Dermis microvascular lymphatic vessel endothelial cell (primary cell): ENCODE measurements at places on chromosomes 6 and 20. TPM values are rescaled to one million over a fixed set of nuclear protein-coding genes. Genes with fewer than 3 reads are reported as not detected.
A peak's percentile ranks its signal among the peaks of the same experiment; 100 is the strongest.

- DNase-seq = no peak
Measured at GRCh38 chr6:42007286-42008137, 42.8 kb upstream of the TAF8 start.

GRCh38 chr6:6751266-6751596 lies 162.7 kb downstream of the LY86 start:
- DNase-seq = no peak

DNA sequence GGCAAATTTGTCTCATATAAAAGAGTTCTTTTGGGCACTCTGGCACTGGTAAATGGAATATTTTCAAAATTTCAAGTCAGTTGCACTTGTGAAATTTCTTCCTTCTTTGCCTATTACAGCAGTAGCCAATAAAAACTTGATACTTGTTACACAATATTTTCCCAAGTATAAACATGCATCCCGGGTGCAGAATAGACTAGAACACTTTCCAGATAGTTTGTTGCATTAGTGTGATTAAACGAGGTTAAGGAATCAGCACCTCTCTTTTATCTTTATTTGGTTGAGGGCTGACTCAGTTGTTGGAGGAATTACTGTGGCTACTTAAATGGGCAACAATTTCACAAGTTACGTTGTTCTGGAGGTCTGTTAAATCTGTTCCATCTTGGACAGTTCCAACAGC lies 467.5 kb downstream of the CDKAL1 start:
- DNase-seq = no peak

DNA sequence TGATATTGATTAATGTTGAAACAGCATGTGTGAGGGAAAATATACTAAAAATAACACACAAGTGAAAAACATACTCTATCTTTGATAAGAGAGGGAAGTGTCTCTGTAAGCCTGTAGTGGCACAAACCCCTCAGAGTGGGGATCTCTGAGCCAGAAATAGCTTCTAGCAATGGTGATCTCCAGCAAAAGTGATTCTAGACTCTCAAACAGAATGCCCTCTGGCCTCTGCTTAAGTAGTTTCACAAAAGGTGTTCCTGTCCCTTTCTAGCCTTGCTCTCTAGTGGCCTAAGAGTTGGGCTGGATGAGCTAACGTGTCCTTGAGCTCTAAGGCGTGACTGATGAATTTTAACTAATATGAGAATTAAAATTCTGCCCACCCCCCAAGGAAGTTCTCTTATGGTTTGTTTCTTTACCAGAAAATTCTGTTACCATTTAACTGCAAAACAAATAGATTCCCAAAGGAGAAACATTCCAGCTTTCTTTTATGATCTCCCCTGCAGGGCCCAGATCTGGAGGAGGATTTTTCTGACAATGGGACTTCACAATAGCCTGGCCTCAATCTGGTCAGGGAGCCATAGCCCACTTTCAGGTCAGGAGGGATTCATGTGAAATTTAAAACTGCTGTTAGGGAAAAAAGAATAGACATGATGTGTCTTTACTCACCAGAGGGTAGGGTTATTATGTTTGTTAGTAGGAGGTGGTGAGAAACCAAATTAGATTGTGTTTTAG lies 182.5 kb upstream of the LAMP5 start:
- no peak for DNase-seq

DNA sequence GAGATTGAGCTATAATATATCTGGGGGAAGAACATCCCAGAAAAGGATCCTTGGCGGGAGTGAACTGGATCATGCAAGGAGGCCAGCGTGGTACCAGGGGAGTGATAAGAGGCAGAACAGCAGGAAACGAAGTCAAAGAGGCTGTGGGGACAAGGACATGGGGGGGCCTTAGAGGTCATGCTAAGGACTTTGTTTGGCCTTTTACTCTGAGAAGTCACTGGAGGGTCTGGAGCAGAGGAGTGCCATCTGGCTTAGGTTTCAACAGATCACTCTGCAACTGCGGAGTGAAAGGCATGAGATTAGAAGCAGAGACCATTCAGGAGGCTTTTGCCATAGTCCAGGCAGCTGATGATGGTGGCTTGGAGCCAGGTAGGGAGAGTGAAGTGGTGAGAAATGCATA lies 24.3 kb downstream of the MRAP2 start:
- DNase-seq = no peak

- no peak for DNase-seq
Measured at GRCh38 chr20:19903168-19903811, 113.9 kb upstream of the NAA20 start.

GRCh38 chr6:41280381-41281057 lies 6.0 kb downstream of the TREM1 start:
- no peak for DNase-seq

GRCh38 chr6:137361701-137362100 lies 132.5 kb downstream of the OLIG3 start:
- no peak for DNase-seq

GRCh38 chr20:49186535-49187329 lies 1.4 kb downstream of the STAU1 start:
- DNase-seq = no peak

DNA sequence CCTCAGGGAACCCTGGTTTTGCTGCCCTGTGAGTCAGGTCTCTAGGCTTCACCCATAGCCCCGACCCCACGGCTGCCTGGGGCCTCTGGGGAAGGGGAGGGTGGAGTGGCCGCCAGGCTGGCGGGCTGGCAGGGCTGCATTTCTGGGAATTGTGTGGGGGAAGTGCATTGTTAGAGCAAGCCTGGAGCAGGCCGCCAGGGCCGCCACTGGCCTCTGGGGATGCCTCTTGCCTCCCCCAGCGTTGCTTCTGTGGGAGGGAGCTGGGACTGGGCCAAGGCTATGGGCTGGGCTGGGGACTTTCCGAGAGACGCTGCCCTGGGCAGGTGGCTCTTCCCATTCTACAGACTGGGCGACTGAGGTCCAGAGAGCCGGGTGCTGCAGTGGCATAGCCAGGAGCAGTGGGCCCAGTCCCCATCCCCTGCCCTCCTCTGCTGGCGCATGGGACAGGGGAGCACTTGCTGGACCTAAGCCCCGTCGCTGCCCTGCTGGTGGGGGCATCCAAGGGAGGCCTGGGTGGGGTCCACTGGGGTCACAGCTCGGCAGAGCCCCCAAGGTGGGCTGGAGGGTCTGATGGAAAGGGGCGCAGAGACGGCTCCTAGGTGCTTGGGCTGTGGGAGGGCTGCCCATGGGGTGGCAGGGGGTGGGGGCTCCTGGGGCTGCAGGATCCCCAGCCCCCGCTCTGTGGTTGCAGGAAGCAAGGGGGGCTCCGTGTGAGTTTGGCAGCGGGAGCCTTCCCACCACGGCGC lies 6.6 kb upstream of the SOX18 start:
- peak; percentile 88 for DNase-seq

DNA sequence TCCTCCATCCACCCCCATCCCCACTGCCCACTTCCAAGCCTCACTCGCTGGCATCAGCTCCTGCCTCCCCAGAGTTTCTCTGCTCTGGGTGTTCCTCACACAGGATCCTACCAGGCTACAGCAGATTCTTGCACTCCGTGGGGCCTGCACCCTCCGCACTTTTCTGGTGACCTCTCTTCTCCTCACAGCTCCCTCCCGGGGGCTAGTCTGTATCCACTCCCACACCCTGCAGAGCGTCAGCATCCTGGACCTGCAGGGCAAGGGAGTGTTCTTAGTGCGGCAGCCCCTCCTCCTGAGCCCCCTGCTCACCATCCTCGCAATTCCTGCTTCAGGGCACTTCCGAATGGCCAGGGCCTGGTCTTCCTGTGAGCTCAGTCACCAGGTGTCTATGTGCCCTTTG lies 224.2 kb downstream of the DLL1 start:
- no peak for DNase-seq

DNA sequence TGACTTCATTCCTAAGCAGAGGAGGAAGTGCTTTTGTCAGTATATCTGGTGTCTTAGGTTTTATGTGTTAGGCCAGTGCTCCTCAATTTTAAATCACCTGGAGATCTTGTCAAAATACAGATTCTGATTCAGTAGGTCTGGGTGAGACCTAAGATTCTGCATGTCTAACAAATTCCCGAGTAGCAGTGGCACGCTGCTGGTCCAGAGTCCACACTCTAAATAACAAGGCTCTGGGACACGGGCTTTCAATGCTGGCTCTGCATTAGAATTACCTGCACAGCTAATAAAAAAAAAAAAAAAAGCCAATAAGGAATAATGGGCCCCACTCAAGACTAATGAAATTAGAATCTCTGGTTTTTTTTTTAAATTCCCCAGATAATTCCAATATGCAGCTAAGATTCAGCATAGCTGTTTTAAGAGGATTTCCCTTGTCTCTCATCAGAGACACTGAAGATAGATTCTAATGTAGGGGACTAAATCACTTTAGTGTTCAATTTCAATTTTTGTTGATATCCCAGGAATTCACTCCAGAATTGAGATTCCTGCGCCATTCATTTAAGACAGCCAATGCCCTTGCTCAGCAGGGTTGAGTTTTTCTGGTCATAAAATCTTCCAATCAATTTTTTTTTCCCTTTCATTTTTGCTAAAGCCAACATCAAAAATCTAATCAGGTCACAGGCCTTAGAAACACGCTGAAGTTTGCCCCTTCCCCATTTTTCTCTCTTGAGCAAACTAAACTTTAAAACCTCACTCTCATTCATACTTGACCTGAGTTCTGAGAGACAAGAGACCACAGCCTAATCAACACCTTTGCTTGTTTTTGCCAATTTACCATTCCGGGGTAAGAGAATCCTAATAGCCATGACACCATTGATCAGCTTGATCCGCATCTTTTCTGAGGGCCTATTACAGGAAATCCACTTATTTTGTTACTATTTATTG lies 2.4 kb downstream of the TDP2 start:
- DNase-seq = no peak

GRCh38 chr20:55159230-55159629 lies 683.8 kb downstream of the DOK5 start:
- no peak for DNase-seq

GRCh38 chr20:7470912-7471311 lies 469.3 kb downstream of the HAO1 start:
- DNase-seq = no peak

DNA sequence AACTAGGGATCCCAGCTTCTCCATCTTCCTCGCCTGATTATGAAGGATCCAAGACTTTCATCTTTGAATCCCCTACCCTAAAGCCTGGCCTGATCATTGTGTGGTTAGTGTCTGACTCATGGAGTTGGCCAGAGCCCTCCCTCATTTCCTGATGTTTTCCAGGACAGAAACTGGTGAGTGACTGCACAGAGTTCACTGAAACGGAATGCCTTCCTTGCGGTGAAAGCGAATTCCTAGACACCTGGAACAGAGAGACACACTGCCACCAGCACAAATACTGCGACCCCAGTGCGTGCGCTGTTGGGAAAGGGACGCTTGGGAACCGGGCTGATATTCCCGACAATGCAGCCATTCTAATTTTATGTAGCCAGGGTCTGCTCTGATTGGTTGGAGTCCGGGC lies 4.0 kb downstream of the CD40 start:
- peak; percentile 83 for DNase-seq

GRCh38 chr6:112032728-112033127 lies 21.2 kb upstream of the CCN6 start:
- DNase-seq = no peak

The SSTR4 gene
- total RNA-seq = not detected in 2 replicates

The CD24 gene
- total RNA-seq = 0.13 and 0.38 TPM in 2 replicates

The TOMM34 gene
- total RNA-seq = 14.0 and 20.5 TPM in 2 replicates

The TRIM10 gene
- not detected in 2 replicates for total RNA-seq

The PCIF1 gene
- 7.2 and 11.5 TPM in 2 replicates for total RNA-seq

The CFAP206 gene
- total RNA-seq = 0.13 TPM in 2 replicates
